ENCODE measurements at places on chromosomes 7 and 10.

- no peak for DNase-seq
These were observed 14.8 kb upstream of the WNT16 start for GRCh38 chr7:121313793-121314676.

- no peak for DNase-seq
These were observed 28.6 kb downstream of the MTURN start for GRCh38 chr7:30163231-30163894.

GRCh38 chr10:7605565-7606295, 61.0 kb downstream of the ITIH5 start:
- no peak for DNase-seq

DNA sequence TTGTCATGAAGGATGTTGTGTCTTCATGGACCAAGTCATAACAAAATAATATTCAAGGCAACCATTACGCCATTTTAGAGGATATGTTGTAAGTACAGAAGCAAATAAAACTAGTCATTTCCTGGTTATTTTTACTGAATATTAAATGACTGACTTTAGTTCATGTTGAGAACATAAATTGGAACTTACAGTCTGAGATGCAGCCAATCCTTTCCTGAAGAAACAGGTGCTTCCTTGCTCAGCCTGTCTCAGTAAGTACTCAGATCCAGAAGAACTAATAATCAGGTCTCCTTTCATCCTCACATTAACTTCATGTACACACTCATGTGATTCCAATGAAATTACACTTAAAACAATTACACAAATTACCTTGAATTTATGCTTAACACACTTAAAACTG, 12.3 kb downstream of the SEMA3A start:
- DNase-seq = no peak

DNA sequence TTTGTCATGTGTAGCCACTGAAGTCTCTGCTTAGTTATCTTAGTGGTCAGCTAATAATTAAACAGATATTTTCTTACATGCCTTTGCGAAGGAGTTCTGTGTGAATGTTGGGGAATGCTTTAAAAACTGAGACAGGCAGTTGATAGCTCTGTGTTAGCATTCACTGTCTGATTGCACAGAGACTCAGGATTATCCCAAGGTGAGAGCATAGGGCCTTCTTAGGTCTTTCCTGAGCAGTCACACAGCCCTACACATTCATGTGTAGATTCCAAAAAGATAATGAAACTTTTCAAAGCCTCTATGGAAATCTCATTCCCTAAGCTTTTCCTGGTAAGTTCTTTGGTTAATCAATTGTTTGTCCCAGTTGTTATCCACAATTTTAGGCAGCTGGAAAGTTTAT, 67.7 kb downstream of the CASD1 start:
- DNase-seq = no peak

DNA sequence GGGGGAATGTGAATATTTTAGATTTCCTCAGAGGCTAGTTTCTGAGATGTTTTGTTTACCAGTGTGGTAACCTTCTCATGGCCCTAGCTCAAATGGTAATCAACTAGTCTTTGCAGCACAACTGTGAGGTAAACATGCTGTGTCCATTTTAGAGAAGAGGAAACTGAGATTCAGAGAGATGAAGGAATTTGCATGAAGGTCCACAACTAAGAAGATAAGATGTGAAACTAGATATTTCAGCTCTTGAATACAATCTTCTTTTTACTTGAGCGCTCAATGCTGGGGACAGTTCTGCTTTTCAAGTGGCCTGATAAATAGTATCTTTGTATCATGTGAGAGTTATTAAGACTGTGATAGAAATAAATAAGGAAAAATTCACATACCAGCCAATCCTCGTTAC, 245.4 kb downstream of the AUTS2 start:
- DNase-seq = no peak

GRCh38 chr10:80537736-80538480, at the start of gene SH2D4B:
SH2D4B (plus strand) TSS chr10:80537902; CDS start chr10:80538332, 430 bp downstream.
- no peak for DNase-seq

DNA sequence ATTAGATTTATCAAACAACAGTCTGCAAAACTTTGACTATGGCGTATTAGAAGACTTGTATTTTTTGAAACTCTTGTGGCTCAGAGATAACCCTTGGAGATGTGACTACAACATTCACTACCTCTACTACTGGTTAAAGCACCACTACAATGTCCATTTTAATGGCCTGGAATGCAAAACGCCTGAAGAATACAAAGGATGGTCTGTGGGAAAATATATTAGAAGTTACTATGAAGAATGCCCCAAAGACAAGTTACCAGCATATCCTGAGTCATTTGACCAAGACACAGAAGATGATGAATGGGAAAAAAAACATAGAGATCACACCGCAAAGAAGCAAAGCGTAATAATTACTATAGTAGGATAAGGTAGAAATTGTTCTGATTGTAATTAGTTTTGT, 31.4 kb downstream of the LRRC17 start:
- no peak for DNase-seq

DNA sequence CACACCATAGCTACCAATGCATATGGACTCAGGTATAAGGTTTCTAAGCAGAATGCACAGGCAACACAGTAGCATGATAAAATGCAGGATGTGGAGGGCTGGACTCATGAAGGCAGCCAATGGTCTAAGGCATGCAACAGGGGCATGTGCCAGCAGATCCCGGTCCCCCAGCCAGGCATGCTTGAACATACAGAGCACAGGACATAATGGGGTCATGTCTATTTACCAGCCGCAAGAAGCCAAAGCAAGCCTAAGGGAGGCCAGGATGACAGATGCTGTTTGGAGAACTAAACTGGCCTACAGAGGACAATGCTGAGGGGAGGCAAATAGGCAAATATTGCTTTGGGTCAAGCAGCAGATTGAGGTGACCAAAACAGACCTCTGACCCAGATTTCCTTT, 60.0 kb upstream of the PDLIM1 start:
- no peak for DNase-seq

DNA sequence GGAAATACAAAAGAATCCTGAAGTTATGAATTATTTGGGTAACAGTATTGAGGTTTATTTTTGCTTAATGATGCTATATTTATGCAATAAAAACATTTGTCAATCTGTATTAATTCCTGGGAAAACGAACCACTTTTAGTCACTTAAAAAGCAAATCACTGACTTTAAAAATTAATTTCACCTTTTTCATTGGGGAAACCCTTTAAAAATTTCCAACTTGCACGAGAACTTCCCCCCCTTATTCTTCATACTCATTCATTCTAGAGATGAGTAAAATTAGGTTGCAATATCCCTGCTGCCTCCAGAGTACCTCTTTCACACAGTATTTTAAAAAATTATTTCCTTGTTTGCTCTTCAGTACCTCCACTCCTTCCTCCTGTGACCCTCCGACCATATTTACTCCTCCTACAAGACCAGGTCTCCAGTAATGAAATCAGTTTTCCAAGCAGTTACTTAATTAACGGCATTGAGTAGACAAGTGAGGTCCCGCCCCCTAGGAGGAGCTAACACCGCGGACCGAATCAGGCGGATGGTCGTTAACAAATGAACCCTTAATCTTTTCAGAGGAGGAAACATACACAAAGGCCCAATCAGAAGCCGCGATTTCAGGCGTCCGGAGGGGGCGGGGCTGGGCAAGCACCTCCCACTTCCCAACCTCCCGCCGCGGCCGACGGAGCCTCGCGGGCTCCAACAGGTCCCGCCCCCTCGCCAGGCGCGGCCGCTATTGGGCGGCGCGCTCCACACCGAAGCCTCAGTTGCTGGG, 465 bp upstream of the TRIM24 start:
- DNase-seq = peak; percentile 98

DNA sequence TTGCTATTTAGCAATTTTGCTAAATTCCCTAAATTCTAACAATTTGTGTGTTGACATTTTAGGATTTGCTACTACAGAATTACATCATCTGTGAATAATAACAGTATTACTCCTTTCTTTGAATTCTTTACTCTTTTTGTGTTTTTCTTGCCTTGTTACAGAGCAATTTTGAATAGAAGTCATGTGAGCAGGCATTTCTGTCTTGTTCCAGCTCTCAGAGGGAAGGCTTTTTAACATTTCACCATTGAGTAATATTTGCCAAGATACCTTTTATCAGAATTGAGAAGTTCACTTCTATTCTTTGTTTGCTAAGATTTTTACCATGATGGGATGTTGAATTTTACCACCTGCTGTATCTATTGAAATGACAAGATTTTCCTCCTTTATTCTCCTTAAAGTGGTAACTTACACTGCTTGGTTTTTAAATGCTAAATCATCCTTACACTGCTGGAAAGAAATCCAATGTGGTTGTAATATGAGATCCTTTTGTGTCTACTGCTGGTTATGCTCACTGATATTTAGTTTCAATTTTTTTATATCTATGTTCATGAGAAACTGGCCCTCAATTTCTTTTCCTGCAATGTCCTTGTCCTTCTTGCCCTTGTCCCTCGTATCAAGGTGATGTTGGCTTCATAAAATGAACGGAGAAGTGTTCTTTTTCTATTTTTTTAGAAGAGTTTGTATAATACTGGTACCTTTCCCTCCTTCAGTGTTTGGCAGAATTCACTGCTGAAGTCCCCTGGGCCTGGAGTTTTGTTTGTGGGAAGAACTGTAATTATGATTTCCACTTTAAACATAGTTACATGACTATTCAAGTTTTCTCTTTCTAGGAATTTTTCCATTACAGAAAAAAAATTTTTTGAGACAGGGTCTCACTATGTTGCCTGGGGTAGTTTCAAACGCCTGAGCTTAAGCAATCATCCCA, 50.3 kb upstream of the ATP6V0A4 start:
- no peak for DNase-seq

DNA sequence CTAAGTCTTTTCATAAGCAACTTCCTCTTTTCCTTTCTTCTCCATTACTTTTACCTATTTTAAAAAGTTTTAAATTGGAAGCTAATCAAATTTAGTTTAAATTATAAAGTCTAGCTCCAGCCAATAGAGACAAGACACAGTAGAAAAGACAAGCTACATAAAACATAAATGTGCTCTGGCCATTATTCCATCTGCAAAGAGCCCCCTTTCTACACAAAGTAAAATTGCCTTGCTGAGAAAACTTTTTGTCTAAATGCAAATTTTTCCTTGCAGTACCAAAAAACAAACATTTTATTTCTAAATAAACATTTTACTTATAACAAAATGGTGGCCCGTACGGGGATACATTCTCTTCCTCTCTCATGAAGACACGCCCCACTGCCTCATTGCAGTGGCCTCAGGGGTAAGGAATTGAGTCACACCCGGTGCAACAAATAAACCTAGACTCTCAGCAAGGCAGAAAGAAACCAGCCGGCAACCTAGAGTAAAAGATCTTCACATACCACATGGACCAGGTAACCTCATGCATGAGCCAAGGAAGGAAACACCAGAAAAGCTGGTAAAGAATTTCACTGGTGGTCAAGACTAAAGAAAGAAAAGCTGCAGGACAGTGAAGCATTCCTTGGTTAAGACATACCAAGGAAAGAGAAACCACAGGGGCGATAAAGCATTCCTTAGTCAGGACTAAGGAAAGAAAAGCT, 71.6 kb upstream of the ZNF746 start:
- no peak for DNase-seq

GRCh38 chr10:102718220-102718619, 3.8 kb downstream of the SFXN2 start:
- no peak for DNase-seq

DNA sequence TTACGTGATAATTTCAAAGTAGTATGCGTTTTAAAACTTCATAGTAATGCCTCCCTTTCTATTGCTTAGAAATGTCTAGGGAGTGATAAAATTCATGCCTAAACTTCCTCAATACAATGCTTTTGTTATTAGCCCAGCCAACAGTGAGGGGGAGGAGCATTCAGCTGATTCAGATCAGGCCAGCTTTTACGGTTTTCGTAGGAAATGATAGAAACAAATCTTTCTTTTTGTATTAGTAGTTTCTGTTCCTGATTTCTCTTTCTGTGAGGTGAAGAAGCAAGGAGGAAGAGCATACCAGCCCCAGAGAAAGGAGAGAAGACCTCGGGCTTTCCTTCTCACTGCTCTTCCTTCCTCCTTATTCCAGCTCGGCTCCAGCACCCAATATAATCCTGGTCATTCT, 35.2 kb upstream of the ITPRID1 start:
- DNase-seq = no peak

GRCh38 chr7:131459256-131459655, 97.2 kb downstream of the PODXL start:
- no peak for DNase-seq

DNA sequence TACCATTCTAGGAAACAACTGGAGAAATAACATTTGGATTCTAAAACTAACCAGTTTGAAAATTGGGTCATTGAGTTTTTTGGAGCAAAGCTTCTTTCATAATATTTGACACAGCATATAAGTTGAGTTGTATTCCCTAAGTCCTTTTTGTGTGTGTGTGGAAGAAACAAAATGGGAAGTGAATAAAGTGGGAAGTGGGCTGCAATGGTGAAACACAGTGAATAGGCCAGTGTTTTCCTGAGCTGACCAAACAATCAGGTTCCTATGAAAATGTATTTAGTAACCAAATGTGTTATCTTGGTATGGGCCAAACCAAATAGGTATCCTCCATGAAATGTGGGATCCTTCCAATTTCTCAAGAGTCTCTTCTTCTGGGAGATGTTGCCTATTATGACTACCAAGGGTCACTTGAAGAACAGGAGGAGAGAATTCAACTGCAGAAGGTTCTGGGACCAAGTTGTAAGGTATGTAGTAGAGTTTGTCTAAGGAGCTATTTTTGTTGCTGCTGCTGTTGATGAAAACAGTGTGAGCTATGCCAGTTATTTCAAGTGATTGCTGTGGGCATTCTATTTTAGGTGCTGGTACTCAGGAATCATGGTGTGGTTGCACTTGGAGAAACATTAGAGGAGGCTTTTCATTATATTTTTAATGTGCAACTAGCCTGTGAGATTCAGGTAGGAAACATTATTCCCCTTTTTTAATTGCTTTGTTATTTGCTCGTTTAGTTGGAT, 88.3 kb upstream of the MXI1 start:
- no peak for DNase-seq

DNA sequence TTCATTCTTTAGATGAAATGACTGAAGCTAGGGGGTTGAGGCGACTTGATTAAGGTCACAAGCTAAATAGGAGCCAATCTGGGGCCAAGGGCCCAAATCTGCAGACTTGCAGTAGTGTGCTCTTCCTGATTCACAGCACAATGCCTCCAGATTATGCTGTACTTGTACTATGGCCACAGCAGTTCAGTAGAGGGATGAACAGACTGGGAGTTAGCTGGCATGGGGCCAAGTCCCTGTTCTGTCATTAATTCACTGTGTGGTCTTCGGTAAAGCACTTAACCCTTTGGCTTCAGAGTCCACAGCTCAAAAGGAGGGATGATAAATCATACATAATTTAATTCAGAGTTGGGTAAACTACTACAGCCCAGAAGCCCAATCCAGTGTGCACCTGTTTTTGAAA, 196.8 kb downstream of the XPNPEP1 start:
- peak; percentile 13 for DNase-seq

GRCh38 chr7:158064631-158065030, 523.0 kb downstream of the PTPRN2 start:
- peak; percentile 1 for DNase-seq

Measured in body of pancreas (tissue), 4 donors.